Stimulated activated CD4-positive, alpha-beta T cell treated with anti-CD3 and anti-CD28 coated beads, Interleukin-2, amount 100 ng/mL, for 48 hours (primary cell): ENCODE measurements at places on chromosomes 7 and 10.

DNA sequence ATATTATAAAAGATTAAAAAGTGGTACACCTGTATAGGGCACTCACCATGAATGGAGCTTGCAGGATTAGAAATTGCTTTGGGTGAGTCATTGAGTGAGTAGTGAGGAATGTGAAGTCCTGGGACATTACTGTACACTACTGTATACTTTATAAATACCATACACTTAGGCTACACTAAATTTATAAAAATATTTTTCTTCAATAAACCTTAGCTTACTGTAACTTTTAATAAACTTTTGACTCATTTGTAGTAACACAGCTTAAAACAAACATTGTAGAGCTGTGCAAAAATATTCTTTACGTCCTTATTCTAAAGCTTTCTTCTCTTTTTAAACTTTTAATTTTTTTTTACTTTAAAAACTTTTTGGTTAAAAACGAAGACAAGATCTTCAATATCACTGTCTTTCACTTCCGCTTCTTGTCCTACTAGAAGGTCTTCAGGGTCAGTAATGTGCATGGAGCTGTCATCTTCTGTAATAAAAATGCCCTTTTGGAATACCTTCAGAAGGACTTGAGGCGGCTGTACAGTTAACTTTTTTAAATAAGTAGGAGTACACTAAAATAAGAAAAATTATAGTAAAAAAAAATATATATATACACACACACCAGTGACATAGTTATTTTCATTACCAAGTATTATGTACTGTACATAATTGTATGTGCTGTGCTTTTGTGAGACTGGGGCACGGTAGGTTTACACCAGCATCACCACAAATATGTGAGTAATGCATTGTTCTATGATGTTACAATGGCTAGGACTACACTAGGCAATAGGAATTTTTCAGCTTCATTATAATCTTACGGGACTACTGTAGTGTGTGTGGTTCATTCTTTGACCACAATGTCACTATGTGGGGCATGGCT lies 3.5 kb downstream of the STK31 start:
- no peak for DNase-seq

DNA sequence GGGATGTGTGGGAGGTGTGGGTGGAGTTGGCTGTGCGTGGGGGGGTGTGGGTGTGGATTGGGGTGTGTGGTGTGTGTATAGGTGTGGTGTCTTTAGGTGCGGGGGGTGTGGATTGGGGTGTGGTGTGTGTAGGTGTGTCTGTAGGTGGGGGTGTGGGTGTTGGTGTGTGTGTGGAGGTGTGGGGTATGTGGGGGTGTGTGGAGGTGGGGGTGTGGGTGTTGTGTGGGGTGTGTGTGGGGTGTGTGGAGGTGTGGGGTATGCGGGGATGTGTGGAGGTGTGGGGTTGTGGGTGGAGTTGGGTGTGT lies 33.9 kb downstream of the SPDYE17 start:
- DNase-seq: no peak

- no peak for DNase-seq
Observed at GRCh38 chr7:37823557-37823956, 24.8 kb upstream of the NME8 start.

- DNase-seq: no peak
Observed at GRCh38 chr10:95522117-95522516, 39.1 kb downstream of the SORBS1 start.

DNA sequence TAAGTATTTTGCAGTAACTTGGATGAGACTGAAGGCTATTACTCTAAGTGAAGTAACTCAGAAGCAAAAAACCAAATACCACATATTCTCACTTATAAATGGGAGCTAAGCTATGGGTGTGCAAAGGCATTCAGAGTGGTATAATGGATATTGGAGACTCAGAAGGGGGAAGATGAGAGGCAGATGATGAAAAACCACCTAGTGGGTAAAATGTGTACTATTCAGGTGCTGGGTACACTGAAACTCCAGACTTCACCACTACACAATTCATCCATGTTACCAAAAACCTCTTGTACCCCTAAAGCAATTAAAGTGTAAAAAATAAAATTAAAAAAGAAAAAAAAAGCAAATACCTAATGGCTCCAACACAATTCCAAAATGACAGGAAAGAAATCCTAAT lies 351.7 kb downstream of the NXPH1 start:
- DNase-seq: no peak

- no peak for DNase-seq
Observed at GRCh38 chr7:26444555-26444954, 152.9 kb downstream of the SNX10 start.

- no peak for DNase-seq
Observed at GRCh38 chr7:144827621-144828020, 8.2 kb downstream of the TPK1 start.

DNA sequence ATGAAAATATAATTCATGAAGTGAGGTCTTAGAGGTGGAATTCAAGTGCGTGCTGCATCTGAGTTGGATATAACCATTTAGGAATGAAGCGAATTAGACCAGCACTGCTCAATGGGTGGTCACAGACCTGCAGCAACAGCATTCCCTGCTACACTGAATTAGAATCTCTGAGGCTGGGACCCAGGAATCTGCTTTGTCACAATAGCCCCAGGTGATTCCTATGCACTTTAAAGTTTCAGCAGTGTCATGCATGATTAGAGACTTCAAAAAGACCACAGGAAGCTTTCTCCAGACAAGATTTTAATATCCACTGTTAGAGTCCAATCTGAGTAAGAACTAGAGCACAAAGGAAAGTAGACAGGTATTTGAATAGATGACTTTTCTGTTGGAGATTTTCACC lies 352.8 kb upstream of the VSTM2A start:
- no peak for DNase-seq

GRCh38 chr10:78278058-78278404 lies 244.4 kb downstream of the RPS24 start:
- no peak for DNase-seq

- DNase-seq: no peak
Observed at GRCh38 chr10:129024046-129024445, 443.0 kb upstream of the MGMT start.

GRCh38 chr7:90968871-90969270 lies 295.4 kb upstream of the FZD1 start:
- DNase-seq: no peak

DNA sequence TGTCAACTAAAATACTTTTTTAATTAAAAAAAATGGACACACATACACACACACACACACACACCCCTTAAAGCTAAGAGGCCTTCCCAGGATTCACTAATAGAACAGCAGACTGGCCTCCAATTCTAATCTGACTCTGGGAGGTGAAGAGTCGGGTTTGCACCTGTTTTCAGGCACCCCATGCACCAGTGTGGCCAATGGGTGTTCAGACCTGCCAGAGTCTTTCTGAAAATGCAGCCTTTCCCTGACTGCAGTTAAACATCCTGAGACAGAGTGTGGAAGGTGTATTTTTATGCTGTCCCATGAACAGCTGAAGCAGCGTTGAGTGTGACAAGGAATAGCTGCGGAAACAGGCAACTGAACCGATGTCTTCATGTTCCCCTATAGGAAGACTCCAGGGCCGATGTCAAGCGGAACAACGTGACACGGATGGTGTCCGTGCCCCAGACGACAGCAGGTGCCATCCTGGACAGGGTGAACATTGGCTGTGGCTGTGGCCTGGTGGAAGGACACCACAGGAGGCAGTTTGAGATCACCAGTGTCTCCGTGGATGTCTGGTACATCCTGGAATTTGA lies 74.6 kb upstream of the LYZL2 start:
- no peak for DNase-seq

- no peak for DNase-seq
Observed at GRCh38 chr7:10300577-10300976, 673.1 kb upstream of the PHF14 start.

DNA sequence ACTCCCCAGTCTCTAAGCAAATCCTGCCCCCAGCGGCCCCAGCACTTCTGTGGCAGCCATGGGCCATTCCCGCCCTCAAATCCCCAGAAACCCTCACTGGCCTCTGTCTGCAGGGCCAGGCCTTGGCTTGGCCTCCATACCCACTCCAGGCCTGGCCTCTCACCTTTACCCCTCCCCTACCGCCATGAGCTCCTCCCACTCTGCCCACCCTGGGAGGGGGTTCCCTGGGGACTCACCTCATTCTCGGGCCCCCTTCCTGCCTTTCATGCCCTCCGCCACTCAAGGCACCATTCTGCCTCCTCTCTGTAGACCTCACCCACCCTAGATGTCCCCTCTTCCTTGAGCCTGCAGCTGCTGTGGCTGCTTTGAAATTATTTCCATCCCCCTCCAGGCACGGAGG lies 41.0 kb downstream of the PRF1 start:
- DNase-seq: no peak

- no peak for DNase-seq
Observed at GRCh38 chr10:62437696-62438095, 63.5 kb downstream of the ZNF365 start.

DNA sequence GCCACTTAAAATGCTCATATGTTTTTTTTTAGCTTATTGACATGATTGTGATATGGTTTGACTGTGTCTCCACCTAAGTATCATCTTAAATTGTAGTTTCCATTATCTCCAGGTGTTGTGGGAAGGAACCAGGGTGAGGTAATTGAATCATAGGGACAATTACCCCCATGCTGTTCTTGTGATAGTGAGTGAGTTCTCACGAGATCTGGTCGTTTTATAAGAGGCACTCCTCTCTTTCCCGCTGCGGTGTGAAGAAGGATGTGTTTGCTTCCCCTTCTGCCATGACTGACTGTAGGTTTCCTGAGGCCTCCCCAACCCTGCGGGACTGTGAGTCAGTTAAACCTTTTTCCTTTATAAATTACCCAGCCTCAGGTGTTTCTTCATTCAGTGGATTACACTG lies 80.5 kb upstream of the ETV1 start:
- no peak for DNase-seq

DNA sequence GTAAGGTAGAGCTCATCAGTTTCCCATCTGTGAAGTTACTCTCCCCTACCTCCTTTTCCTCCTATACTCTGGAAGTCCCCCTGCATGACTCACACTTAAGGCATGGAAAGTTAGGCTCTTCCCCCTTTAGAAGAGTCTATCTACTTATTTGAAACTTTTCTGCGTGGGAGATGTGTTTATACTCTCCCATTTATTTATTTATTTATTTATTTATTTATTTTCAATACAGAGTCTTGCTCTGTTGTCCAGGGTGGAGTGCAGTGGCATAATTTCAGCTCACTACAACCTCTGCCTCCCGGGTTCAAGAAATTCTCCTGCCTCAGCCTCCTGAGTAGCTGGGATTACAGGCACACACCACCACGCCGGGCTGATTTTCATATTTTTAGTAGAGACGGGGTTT lies 107.5 kb upstream of the JCAD start:
- DNase-seq: no peak

DNA sequence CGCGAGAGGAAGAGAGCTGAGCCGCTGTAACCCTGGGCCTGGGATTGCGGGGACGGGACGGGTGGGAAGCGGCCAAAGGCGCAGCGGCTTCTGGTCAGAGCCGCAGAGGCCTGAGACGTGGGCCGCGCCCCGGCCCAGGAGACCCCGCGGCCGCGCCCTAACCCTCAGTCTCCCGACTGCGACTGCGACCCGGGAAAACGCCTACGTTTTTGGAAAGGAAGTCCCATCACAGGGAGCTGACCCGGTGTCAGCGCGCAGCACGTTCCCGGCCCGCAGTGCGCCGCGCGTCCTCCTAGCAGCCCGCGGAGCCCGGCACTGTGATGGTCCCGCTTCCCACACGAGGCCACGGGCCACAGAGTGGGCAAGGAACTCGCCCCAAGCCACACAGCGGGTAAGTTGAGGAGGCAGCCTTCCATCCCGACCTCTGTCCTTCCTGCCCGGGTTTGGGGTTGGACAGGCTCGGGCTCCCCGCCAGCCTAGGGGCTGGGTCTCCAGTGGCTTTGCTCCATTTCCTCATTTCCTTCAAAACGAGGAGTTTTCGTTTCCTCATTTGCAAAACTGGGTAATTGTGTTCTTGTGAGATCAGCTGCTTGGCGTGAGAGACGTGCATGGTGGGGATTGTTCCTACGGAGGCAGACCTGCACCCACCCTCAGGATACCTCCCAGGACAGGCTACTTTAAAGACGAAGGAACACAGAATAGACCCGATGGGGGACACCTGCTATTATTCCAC lies 1.2 kb downstream of the GPNMB start:
- no peak for DNase-seq

DNA sequence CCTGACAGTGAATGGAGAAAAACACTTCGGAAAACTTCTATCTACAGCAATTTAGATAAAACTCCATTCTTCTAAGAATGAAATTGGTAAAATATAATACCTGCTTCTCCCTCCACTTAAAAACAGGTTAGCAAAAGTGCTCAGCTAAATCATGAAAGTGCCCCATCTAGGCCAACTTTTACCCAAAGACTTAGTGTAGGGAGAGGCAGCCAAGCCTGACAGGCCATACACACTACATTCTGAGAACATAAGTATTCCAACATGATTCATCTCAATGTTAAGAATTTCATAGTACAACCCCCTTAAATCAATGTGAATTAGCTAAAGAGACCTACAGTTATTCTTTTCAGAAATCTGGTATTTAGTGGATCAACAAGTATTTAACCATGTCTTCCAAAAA lies 7.2 kb downstream of the FAM3C start:
- no peak for DNase-seq

- DNase-seq: no peak
Observed at GRCh38 chr7:148487912-148488311, 102.7 kb upstream of the C7orf33 start.

DNA sequence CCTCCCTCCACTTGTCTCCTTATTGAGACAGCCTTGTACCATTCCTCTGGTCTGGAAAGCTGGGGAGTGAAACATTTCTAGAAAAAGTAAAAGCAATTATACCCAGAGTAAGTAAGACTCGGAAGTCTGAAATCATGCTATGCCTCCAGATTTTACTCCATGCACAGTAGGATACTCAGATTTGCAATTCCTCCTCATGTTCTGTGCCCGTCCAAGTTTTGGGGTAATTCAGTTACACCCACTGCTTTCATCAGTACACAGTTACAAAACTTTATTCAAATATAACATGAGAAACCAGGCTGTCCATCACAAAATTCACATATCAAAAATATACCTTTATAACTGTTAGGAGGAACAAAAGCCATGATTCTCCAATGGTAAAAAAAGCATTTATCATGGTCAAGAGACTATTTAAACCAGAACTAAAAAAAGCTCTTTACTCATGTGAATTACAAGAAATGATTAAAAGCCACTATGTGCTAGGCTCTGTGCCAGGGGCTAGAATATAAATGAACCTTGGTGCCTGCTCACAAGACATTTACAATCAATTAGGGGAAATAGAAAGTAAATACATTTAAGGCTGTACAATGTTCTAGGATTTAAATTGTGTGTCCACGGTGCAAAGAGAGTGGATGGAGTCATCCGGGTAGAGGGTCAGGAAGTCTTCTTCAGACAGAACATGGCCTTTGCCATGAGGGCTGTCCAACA lies 320.2 kb downstream of the ELMO1 start:
- no peak for DNase-seq

- no peak for DNase-seq
Observed at GRCh38 chr7:70406950-70407209, 725.1 kb upstream of the GALNT17 start.

GRCh38 chr10:127161482-127161881 lies 34.9 kb downstream of the INSYN2A start:
- no peak for DNase-seq

DNA sequence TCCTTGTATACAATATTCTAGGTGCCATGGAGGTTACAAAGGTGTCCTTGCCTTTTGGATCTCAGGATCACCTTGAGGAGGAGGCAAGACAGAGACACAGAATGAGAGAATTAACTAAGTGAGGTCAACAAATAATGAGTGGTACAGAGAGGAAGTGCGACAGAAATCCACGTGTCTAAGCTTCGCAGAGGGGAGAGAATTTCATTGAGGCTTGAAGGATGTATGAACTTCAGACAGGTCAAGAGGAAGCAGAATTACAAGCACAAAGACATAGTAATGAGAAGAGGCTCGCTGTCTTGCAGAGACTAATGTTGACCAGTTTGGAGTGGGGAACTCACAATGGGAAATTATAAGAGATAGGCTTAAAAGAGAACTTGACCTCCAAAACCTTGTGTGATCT lies 308.7 kb downstream of the FRMD4A start:
- no peak for DNase-seq
